Stimulated activated CD4-positive, alpha-beta T cell treated with anti-CD3 and anti-CD28 coated beads, Interleukin-1b, Interleukin-23, amount 100 ng/mL, for 4 hours (primary cell): ENCODE measurements at places on chromosomes 5 and 9.

DNA sequence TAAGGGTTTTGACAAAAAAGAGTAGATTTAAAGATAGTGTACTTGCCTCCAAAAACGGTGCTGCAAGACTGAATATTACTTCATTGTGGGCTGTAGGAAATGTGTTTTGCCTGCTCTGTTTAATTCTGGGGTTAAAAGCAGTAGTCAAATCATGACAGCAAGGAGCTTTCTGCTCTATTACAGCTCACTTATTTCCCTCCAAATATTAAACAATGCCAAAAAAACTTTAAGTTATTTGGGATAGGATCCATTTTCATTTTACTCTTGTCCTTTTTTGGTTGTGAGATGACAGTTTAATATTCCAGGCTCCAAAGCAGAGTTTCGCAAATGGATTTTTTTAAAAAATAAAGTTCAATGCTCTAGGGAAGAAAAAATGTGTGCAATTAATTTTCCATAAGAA is 340.4 kb upstream of the RGMB start:
- no peak for DNase-seq

- no peak for DNase-seq
These were observed 57.2 kb downstream of the RASGRF2 start for GRCh38 chr5:81017320-81017719.

- DNase-seq, result no peak
These were observed 117.7 kb upstream of the ALDH1B1 start for GRCh38 chr9:38274800-38275199.

- no peak for DNase-seq
These were observed 29.3 kb upstream of the STOM start for GRCh38 chr9:121399126-121399882.

- DNase-seq, result no peak
These were observed 33.5 kb upstream of the UBAC1 start for GRCh38 chr9:135994501-135995192.

- DNase-seq, result no peak
These were observed 56.8 kb downstream of the MTREX start for GRCh38 chr5:55364537-55365055.

- DNase-seq, result no peak
These were observed 64.2 kb upstream of the STK32A start for GRCh38 chr5:147170603-147171002.

DNA sequence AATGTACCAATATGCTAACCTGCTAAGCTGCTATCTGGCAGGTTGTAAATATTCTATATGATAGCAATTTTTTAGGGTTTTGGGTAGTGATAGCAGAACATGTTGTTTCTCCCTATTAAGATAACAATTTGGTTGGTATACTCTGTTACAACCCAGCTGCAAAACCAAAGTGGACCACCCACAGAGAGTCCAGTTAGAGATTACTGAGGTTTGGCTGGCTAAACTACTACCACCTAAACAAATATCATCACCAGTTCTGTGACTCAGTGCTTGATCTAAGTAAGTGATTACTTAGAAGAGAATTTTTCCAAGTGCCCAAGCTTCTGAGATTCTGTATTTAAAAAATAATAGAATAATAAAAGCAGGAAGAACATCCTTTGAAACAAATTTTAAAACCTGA is 72.3 kb downstream of the XRCC4 start:
- no peak for DNase-seq

DNA sequence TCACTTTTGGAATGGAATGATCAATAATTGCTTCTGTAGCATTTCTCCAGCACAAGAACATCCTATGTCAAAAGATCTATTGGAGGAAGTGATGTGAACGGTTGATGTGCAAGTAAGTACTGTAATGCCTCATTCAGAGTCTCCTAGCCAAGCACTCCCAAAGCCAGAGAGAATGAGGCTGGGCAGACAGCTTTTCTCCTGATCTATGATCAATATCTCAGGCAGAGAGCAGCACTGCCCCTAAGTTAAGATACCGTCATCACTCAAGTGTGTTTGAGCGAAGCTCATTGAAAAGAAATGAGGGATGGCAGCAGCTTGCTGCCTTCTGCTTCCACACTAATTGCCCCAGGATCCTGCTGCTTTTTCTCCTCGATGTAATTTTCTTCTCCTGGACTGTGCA is 324.1 kb upstream of the GRAMD2B start:
- no peak for DNase-seq

- DNase-seq, result no peak
These were observed 2.7 kb upstream of the TRIM52 start for GRCh38 chr5:181263633-181264032.

- DNase-seq, result no peak
These were observed 262.9 kb downstream of the PIK3R1 start for GRCh38 chr5:68478301-68479095.

DNA sequence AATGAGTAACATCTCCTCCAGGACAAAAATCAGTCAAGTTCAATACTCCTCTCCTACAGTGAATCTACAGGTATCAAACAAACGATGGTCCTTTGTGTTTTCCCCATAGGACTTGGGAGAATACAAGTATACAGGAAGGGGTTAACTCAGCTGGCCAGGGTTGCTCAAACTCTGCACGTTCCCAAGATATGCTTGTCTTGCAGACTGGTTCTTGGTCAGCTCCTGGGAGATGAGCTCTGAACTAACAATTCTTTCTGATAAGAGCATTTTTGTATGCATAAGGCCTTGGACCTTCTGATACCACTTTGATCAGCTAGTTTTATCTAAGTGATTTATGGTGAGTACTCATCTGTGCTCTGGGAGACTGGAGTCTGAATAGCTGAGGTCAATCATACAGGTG is 42.1 kb downstream of the LOX start:
- DNase-seq, result no peak
